Ureter (tissue), 1 donor: ENCODE measurements at places on chromosomes 1 and 21. TPM values are rescaled to one million over a fixed set of nuclear protein-coding genes. Genes with fewer than 3 reads are reported as not detected.

DNA sequence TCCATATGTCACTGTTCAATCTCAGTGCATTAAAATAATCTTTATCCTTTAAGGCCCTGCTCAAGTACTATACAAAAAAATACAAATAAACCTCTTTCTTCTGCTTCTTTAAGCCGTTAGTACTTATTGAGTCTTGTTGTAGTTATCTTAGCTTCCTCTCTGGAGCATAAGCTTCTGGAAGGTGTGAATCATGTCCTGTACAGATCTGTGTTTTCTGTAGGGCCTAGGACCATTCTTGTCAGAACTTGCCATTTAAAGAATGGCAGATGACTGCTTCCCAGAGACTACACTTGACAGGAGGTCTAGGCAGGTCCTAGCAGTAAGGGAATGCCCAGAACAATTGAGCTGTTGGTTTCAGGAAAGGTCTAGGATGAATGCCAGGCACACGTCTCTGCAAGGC, 12.9 kb downstream of the NEK7 start:
- no peak for DNase-seq

- DNase-seq = no peak
Observed at GRCh38 chr1:161848676-161849075, 82.6 kb downstream of the ATF6 start.

DNA sequence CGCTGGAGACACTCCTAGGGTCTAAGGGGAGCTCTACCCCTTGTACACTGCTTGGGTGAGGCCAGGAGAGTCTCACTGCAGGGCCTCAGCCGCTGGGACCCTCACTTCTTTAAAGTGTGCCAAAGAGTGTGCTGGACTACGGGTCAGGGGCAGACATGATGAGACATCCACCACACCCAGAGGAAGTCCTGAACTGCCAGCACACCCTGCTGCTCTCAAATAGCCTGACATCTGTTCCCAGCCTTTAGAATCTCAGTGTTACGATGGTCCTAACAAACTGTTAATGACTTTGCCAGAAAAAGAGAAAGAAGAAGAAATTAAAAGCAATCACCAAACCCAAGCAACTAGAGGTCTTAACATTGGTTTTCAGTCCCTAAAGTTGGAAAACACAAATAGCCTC, 49.0 kb downstream of the MRPL37 start:
- DNase-seq = no peak

DNA sequence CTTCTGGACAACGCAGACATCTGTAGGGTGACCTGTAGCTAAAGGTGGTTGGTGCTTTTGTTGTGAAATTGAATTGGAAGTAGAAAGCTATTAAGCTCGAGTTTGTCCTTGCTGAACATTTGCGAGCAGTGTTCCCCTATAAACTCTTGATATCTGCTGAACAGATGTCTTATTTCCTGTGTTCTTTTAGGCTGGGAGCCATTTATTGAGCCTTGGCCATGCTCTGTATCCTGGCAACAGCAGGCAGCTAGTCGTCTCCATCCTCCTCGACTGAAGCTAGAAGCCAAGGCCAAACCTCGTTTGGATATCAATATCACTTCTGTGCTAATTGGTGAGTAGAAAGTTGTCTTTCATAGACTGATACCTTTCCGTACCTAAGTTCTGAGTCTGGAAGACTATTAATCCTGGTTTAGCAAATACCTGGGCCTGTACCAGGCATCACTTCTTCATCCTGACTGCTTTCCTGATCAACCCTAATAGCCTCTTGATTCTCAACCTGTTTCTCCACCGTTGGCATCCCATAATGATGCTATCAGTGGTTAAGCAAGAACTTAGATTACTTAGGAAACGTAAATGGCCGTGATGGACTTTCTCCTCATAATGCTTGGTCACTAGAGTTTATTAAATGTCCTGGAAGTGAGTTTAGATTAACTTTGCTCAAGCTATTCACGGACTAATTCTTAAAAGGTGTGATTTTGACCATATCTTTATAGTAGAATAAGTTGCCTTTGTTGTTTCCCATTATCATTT, 103.4 kb downstream of the VPS13D start:
- DNase-seq = no peak

DNA sequence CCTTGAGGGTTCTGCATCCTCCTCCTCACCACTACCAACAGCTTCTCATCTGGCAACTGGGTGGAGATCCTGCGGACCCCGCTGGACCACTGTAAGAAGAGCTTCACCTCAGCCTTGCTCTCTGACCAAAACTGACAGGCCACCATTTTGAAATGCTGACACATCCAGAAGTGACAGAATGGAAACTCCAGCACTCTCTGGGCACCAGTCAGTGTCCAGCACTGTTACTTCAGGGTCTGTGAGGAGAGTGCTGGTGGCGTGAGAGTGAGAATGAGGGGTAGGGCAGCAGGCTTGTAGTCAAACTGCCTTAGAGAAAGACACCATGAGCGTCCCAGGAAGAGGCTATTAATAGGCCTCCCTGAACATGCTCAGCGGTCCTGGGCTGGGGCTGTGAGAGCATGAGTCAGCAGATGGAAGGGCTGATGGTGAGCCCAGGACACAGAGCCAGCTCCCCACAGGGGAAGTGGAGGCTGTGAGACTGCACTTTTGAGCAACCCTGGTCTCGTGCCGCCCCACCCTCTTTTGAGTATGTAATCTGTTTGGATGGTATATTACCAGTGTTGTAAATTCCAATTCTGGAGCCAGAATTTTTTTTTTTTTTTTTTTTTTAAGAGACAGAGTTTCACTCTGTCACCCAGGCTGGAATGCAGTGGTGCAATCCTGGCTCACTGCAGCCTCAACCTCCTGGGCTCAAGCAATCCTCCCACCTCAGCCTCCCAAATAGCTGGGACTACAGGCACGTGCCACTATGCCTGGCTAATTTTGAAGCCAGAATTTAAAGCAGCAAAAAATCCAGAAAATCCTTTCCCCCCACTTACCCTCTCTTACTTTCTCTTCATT, 34.4 kb upstream of the SLC30A1 start:
- DNase-seq = peak; percentile 80

DNA sequence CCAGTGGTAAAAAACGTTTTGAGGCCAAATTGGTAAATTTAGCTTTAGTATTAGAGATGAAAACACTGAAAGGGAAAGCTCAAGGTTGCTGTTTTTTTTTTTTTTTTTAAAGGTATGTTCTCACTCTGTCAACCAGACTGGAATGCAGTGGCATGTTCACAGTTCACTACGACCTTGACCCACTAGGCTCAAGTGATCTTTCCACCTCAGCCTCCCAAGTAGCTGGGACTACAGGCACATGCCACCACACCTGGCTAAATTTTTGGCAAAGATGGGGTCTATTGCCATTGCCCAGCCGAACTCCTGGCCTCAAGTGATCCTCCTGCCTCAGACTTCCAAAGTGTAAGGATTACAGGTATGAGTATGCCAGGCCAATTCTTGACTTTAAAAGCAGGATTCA, 18.9 kb downstream of the LRIF1 start:
- DNase-seq = no peak

The TP73 gene
- total RNA-seq = 3.7 TPM
